ENCODE measurements at places on chromosomes 1 and 21. TPM values are rescaled to one million over a fixed set of nuclear protein-coding genes. Genes with fewer than 3 reads are reported as not detected.
A peak's percentile ranks its signal among the peaks of the same experiment; 100 is the strongest.

GRCh38 chr1:177315761-177316160 lies 145.0 kb downstream of the BRINP2 start:
- ATAC-seq = no peak

DNA sequence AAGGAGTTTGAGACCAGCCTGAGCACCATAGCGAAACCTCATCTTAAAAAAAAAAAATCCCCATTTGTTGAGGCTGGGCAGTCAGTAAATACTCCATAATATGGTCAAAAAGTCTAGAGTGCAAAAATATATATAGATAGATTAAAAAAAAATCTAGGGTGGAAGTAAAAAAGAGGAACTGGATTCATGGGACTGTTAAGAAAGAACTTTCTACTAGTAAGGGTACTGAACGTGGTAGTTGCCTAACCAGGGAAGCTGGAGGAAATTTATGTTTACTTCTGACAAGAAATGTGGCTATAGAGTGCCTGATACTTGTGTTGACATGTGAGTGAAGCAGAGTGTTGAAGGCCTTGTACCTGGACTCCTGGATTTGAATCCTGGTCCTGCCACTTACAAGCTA lies 265.9 kb upstream of the FAM78B start:
- no peak for ATAC-seq

DNA sequence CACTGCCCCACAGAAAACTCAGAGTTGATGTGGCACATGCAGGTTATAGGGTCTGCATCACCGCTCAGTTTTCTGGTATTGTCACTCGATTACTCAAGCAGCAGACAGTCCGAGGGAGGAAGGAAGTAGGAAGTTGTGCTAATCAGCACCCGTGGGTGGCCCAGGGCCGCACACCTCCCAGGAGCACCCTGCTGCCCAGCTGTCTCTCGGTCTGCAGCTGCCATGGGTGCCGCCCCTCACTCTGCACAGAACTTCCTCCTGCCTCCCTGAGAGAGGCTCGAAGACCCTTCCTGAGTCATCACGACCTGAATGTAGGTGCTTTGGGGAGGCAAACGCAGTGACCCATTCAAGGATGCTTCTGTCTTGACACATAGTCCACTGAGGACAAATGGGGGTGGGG lies 4.2 kb upstream of the TFF3 start:
- no peak for ATAC-seq

GRCh38 chr1:150281758-150282557 lies at the start of gene CIART:
TSS of gene CIART (plus strand) at chr1:150282554. CDS start at chr1:150283268, 714 bp downstream.
- peak; percentile 97 for ATAC-seq

DNA sequence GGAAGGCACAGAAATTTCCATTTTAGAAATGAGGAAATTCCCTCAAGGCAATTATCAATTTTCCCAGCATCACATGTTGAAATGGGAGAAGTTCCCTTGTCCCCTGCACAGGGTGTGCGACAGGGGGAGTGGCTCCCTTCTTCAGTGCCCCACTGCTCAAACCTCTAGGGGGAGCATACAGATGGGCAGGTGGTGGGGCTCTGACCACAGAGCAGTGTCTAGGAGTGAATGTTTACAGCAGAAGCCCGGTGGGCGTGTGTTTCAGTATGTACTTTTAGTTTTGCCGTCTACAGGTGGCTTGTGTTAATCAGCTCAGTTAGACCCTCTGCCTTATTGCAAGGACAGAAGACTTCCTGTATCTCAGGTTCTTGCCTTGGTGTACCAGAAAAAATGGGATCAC lies 493.7 kb upstream of the PLXNA2 start:
- no peak for ATAC-seq

- no peak for ATAC-seq
Measured at GRCh38 chr1:236292425-236292824, 10.7 kb upstream of the ERO1B start.

MATN1 gene
- total RNA-seq = not detected

PRMT6 gene
- 14.8 TPM for total RNA-seq

TNFRSF4 gene
- 0.93 TPM for total RNA-seq

ANXA9 gene
- not detected for total RNA-seq

Data from gastroesophageal sphincter (tissue), 4 donors.